RPMI7951 (cell line): ENCODE measurements at places on chromosomes 2 and 18. TPM values are rescaled to one million over a fixed set of nuclear protein-coding genes. Genes with fewer than 3 reads are reported as not detected.

Gene CCL20
- 2.2 and 3.8 TPM in 2 replicates for total RNA-seq

Gene LYPD6B
- total RNA-seq = 21.6 and 25.9 TPM in 2 replicates

Gene GYPC
- 185 and 192 TPM in 2 replicates for total RNA-seq

Gene DSEL
- total RNA-seq = 0.48 and 0.68 TPM in 2 replicates

Gene GPR55
- 0.24 and 0.29 TPM in 2 replicates for total RNA-seq

- DNase-seq = no peak
Observed at GRCh38 chr2:160726046-160726445, 232.4 kb upstream of the RBMS1 start.

- DNase-seq = peak; percentile 45
Observed at GRCh38 chr18:45658756-45659155, 43.5 kb downstream of the SLC14A2 start.

Gene LIMS3
- total RNA-seq = 3.0 and 3.1 TPM in 2 replicates

DNA sequence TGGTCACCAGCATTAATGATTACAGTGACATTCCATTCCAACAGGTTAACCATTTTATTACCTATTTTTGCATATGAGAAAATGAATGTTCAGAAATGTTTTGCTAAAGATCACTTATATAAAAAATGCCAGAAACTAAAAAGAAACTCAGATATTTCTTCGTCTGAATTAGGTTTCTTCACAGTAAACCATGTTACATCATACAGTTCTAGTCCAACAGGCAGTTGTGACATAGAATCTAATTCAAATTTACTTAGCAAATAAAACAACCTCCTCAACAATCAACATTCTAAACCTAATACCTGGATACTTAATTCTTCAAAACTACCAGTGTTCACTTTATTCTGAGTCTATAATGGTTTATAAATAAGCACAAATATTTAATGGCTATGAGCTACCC is 416.3 kb upstream of the LRRTM4 start:
- no peak for DNase-seq

Gene NTSR2
- 0.36 TPM in 1 of 2 replicates, not detected in the other for total RNA-seq

Gene SLC1A4
- total RNA-seq = 17.0 and 17.1 TPM in 2 replicates

- DNase-seq = no peak
Observed at GRCh38 chr2:44545005-44545404, 183.3 kb downstream of the CAMKMT start.

GRCh38 chr2:216169087-216169486 is 59.9 kb downstream of the XRCC5 start:
- no peak for DNase-seq

Gene TMEM247
- total RNA-seq = not detected in 2 replicates

DNA sequence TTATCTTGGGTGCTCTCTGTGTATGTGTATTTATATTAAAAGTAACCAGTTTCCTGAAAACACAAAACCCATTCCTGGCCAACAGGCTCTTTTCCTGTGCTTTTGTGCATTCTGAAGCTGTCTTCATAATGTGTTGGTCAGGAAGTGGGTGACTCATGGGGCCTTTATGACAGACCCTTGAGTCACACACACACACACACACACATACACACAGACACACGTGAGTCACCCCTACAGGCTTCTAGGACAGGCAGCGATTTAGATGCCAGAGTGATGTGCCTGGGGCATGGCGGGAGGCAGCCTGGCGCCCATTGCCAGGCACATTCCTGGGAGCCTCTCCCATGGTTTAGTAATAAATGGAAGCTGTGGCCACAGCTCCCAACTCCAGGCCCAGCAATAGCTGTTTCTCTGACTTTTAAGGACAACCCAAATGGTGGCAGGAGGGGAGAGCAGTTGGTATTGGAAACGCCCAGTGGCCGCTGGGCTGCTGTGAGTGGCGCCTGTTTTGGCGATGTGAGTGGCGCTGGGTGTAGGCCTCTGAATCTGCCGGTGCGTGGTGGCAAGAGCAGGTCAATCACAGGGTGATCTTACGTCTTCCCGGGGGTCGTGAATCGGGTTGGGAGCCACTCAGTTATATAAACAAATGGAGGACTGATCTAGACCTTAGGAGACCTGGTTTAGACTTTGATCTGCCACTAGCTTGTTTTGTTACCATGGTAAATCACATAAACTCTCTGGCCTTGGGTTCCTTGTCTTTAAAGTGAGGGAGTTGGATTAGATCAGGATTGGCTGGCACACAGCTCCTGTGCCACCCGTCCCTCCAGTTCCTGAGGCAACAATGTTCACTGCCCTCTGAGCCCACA is 150.7 kb upstream of the DLX2 start:
- DNase-seq = peak; percentile 100

DNA sequence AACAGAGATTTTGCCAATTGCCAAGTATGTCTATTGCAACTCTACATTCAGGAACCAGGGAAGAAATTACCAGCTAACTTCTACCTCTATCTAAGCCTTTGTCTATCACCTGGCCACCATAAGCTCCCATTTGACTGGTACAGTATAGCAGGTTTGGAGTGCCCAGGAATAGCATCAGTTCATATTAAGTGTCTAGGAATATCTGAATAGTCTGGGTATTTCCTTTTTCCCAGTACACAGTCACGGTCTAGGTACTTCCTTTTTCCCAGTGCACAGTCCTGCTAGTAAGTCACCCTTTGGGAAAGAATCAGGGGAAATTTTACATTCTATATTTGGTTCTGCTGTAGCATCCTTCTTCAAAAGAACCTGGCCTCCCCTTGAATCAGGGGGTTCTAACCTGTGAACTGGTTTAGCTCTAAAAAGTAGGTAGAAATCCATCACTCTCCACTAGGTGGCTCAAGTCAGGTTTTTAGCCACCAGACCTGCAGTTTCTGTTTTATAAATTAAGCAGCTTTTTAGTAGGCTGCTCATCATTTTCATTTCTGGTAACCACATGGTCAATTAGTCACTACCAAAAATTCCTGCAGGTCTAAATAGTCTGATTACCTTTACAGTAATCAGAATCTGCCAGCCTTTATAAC is 49.3 kb upstream of the DNAJC10 start:
- DNase-seq = peak; percentile 17

- DNase-seq = no peak
Observed at GRCh38 chr2:170818752-170819470, 2.2 kb downstream of the GAD1 start.

GRCh38 chr18:72013427-72013850 is 530.7 kb downstream of the CBLN2 start:
- DNase-seq = no peak

GRCh38 chr2:118667348-118667747 is 180.1 kb downstream of the EN1 start:
- DNase-seq = peak; percentile 32

GRCh38 chr18:13622751-13623150 is 103.6 kb downstream of the FAM210A start:
- DNase-seq = no peak

Gene TBC1D8
- 8.0 and 14.5 TPM in 2 replicates for total RNA-seq

- DNase-seq = no peak
Observed at GRCh38 chr18:54086046-54086802, 138.2 kb downstream of the MBD2 start.
